ENCODE measurements at places on chromosomes 7 and 10.

GRCh38 chr10:72747521-72747920 is 55.6 kb downstream of the MCU start:
- DNase-seq, result no peak

DNA sequence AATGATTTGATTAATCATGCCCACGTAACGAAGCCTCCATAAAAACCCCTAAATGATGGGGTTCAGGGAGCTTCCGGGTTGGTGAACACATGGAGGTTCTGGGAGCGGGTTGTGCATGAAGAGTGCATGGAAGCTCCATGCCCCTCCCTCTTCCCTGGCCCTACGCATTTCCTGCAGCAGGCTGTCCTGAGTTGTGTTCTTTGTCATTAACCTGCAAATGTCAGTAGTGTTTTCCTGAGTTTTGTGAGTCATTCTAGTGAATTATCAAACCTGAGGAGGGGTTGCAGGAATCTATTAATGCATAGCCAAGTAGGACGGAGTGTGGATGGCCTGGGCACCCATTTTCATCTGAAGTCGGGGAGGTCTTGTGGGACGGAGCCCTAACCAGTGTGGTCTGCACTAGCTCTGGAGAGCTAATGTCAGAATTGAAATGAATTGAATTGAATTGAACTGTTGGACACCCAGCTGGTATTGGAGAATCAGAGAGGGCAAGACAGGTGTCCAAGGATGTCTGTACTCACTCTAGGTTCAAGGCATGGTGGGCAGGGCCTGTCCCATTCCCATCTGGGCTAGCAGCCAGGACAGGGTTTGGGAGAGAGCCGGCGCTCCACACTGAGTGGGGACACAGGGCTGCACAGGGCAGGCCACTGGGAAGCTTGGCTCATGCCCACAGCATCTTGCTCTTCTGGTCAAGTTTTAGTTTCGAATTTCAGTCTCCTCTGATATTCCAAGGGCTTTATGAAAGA is 22.3 kb upstream of the ARHGAP22 start:
- no peak for DNase-seq

GRCh38 chr7:22858640-22859561 is 36.3 kb upstream of the TOMM7 start:
- DNase-seq, result no peak

- DNase-seq, result no peak
Observed at GRCh38 chr7:80105701-80106408, 28.8 kb upstream of the GNAI1 start.

- no peak for DNase-seq
Observed at GRCh38 chr10:3948843-3949242, 163.8 kb upstream of the KLF6 start.

- no peak for DNase-seq
Observed at GRCh38 chr7:145633513-145633912, 483.1 kb upstream of the CNTNAP2 start.

DNA sequence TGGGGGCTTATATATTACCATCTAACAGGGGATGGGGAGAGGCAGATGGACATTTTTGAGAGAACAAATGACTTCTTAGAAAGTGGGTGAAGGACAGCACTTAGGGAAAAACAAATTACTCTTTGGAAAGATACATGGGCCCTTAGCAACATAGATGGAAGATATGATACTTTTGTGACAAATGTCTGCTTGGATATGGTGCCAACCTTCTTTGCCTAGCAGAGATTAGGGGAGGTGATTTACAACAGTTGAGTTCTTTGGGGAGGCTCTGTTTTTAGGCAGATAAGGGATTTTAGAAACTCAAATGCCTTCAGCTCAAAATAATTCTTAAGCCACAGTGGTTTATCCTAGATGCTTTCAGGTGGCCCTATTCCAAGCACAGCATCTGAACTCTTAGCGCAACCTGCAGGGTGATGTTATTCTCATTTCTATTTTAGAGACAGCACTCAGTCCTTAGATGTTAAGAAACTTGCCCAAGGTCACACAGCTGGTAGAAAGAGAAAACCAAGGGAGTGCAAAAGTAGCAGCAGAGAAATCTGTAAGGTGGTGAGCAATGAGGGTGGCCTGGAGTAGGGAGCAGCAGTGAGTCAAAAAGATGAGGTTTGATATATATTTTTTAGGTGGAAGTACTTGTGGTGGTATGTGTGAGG is 75.1 kb upstream of the KMT2E start:
- DNase-seq, result no peak

DNA sequence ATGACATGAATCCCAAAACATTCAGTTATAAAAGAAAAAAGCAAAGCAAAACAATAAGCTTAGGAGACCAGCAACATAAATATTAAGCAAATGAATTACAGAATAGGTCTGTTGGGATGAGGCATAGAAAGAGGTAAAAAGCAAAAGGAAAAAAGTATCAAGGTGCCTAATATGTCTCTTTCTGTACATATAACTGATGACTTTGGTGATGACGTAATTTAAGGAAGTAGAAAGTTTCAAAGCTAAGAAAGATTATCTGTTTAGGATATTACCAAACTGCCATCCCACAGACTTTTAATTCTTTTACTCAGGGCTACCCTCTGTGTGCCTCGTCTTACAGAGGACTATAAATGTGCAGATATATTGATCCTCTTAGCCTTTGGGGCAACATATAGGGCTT is 1066.5 kb downstream of the SORCS3 start:
- DNase-seq, result no peak

Data from SHP77 treated with DMSO at 0.1 percent for 48 hours (cell line).